ENCODE measurements at places on chromosomes 3 and 15. TPM values are rescaled to one million over a fixed set of nuclear protein-coding genes. Genes with fewer than 3 reads are reported as not detected.

- DNase-seq: no peak
These were observed 34.6 kb downstream of the PDCD10 start for GRCh38 chr3:167700046-167700445.

- DNase-seq: peak; percentile 2
These were observed 159.2 kb upstream of the SLC24A5 start for GRCh38 chr15:47961401-47962090.

Gene SAMD7
- not detected for total RNA-seq

DNA sequence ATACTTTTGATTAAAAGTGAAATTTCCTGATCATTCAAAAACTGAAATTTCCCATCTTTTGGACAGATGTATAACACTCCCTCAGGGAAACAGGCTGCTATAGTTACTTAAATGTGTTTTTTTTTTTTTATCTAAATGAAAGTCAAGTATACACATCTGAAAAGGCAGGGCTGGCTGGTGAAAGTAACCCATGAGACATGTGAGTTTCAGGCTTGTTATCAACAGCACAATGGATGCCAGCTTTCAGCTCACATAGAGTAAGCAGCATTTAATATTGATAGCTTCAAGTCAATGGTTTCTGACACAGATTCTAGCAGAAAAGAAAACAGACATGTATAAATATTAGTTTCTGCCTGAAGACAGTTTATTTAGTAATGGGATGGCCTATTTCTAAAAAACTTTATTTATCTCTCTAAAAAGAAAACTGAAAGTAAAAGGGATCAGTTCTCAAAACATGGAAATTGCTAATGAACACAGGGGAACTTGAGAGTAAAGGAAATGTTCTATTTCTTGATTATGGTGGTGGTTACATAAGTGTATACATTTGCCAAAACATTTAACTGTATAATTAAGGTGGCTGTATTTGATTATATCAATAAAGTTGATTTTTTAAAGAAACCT is 89.7 kb upstream of the CMC1 start:
- DNase-seq: no peak

DNA sequence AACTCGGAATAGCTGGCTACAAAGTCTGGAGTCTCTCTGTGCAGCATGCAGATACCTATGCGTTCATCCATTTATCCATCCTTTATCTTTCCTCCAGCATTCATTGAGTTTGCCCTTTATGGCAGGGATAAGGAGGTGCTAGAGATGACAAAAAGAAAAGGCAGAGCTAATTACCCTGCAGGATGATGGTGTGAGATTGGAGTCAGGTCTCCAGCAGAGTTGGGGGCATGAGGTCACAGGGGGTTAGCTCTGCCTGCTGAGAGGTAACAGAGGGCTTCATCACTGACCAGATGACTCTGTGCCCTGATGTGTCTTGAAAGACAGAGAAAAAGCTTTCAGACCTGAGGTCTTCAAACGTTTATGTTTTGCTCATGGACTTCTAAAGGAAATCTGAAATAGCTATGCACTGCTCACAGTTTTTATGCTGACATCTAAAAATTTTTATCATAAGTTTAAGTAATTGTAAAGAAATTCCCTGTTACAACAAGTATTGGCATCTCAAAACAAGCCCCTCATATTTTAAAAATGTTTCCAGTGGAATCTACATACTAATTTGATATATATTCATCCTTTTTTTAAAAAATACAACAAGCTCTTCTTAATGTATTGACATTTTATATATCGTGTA is 132.3 kb upstream of the ANKRD28 start:
- no peak for DNase-seq

- peak; percentile 58 for DNase-seq
These were observed 5.7 kb downstream of the EIF4G1 start for GRCh38 chr3:184320104-184320445.

DNA sequence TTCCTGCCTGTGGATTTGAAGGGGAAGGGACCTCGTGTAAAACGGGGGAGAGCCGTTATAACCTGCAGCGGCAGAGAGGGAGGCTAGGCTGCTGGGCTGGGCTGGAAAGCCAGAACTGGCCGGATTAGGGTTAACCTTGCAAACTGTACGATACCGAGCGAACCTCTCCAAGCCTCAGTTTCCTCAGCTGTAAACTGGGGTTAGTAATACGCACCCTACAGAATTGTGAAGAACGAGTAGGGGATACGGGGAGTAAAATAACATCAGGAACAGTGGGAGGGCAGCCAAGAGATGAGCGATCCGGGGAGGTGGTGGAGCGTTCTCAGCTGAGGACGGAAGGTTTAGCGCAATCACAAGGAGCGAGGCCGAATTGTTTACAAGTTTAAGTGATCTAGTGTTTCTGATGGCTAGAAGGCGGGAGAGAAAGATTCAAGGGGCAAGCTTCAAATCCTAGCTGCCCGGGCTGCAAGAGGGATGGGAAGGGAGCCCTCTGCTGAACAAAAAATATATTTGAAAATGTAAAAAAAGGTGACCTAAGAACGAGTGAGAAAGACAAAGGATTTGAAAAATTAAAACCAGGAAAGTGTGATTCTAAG is 768 bp upstream of the SEMA5B start:
- DNase-seq: no peak

Gene LARP6
- total RNA-seq: 0.12 TPM

GRCh38 chr3:176807938-176808337 is 389.3 kb downstream of the TBL1XR1 start:
- DNase-seq: no peak

Gene POPDC2
- 2.0 TPM for total RNA-seq

GRCh38 chr15:84871428-84871985 is 13.0 kb upstream of the SLC28A1 start:
- DNase-seq: no peak

Gene MNS1
- 1.4 TPM for total RNA-seq

DNA sequence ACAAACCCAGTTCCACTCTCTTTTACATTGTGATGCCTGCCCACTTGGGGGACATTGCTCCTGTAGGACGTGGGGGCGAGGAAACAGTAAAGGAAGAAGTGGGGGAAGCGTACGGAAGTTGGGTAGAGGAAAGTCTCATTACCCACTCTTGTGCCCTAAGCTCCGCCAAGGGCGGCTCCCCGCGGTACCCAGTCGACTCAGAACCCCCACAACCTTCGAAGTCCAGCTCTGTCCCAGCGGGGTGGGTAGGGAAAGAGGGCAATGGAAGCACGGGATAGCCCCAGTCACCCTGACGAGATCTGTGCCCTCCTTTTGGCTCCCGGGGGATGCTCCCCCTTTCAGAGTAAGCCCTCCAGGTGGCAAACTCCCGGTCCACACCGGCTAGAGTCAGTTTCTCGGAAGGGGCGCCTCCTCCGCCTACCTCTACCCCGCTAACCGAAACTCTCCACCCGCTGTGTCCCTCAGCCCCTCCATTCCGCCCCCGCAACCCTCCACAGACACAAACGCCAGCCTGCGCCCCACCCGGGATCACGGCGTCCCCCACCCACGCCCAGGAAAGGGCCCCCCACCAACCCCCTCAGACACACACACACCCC is 527 bp downstream of the CSNK1G1 start:
- peak; percentile 59 for DNase-seq

DNA sequence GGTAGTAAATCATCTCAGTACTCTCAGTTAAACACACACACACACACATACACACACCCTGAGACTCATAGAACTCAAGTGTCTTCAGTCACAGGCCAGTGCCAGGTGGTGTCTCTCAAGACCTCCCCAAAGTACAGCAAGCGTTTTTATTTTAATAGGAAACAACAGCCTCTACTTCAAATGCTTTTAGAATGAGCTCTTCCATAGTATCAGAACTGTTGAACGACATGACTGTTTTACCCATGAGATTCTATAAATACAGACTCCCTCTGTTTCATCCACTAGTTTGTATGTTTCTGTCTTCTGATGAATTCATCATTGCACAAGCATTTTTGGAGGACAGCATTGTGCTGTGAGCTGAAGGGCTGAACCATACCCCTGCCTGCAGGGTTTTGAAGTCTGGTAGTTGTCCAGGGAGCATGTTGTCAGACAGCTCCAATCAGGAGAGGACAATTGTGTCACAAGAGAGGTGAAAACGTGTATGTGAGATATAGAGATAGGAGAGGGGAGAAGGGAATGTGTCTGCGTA is 201.0 kb upstream of the BCL6 start:
- DNase-seq: no peak

DNA sequence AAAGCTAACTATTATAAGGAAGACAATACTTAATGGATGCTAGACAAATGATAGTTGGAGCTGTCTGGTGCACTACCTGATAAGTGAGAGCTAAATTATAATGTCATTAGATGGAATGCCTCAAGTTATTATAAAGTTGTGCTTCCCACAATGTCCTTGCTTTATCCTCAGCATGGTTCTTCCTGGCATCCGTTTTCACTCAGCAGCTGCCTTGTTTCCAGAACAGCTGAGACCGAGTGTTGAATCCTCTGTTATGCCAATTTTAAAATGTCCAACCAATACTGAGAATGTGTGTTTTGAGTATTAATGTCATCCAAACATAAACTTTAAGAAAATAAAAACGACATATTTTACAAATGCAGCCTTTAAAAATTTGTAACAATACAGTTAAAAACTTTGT is 286.7 kb upstream of the SOX2 start:
- no peak for DNase-seq

- no peak for DNase-seq
These were observed 89.5 kb downstream of the SUCNR1 start for GRCh38 chr3:151962912-151963311.

Gene DET1
- 2.1 TPM for total RNA-seq

DNA sequence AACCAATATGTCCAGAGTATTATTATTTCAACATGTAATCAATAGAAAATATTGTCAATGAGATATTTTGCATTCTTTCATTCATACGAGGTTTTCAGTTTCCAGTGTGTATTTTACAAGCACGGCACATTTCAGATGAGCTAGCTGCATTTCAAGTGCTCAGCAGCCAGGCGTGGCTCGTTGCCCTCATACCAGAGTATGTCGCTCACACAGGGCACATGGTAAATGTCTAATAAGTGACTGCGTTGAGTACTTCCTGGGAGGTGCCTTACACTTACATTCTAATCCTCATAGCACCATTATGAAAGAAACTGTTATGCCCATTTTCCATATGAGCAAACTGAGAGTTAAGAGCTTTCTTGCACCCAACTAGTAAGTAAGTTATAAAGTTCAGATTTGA is 47.4 kb downstream of the TMEM266 start:
- DNase-seq: no peak

DNA sequence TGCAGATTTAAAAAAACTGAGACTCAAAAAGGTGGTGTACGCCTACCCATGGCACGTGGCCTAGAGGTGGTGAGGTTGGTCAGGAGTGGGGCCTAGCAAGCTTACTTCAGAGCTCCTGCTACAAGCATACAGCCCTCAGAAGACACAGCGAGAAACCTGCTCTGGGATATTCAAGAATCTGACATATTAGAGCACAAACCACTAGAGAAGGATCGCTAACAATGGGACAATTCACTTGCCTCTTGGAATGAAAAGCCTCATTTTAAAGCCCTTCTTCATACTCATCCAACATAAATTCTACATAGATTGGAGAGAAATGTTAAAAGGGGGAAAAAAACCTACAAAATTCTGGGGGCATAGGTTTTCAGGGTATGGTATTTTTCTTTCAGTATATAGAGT is 118.0 kb upstream of the ARHGEF3 start:
- no peak for DNase-seq

GRCh38 chr3:186090901-186091300 is 18.0 kb downstream of the ETV5 start:
- no peak for DNase-seq

DNA sequence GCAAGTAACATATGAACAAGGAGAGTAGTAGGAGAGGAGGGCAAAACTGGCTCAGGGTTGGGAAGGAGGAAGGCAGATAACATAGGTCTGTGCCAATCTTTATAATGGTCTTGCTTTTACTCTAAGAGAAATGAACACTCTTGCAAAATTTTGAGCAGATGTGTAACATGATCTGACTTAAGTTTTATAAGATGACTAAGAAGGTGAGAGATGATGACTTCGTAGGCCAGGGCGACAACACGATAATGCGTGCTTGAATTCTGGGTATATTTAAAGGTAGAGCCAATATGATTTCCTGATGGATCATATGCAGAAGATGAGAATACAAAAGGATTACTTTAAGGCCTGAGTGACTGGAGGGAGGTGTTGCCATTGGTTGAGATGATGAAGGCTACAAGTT is 265.4 kb upstream of the KCNMB2 start:
- no peak for DNase-seq

Gene TRPM1
- not detected for total RNA-seq

Gene TMEM212
- not detected for total RNA-seq

DNA sequence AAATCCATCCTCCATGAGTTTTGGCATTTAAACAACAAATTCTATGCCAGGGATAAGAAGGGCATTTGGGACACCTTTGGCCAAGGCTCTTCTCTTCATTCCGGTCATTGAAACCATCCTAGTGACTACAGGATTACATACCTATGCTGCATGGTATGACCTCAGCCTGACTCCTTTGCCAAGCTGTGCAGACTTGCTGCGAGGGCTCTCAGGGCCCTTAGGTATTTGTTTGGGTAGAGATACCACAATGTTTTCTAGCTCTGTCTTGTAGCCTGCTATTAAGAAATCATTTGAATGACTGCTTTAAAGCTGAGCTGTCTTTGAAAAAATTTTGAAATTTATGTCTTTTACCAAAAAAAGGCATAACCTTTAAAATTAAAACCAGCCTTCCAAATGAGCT is 749.8 kb upstream of the SGO1 start:
- no peak for DNase-seq

DNA sequence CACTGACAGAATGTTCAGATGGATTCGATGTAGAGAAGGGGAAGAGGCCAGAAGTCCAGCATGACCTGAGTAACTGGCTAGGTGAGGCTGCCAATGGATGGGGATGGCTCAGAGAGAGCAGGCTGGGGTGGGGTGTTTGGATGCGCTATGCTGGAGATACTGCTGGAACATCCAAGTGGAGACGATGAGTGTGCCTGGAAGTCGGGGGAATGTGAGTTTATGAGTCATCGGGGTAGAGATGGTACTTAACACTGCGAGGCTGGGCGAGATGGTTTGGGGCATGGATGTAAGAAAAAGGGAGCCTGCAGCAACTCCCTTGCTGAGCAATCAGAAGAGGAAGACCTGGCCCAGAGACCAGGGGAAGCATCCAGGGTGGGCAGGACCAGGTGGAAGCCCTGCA is 180.7 kb downstream of the SLCO3A1 start:
- no peak for DNase-seq

Gene PBRM1
- total RNA-seq: 61.5 TPM
